Transverse colon (tissue), 4 donors: ENCODE measurements at places on chromosomes 1 and 21. TPM values are rescaled to one million over a fixed set of nuclear protein-coding genes. Genes with fewer than 3 reads are reported as not detected.
A peak's percentile ranks its signal among the peaks of the same experiment; 100 is the strongest.

The SLC2A5 gene
- total RNA-seq = 18.7 TPM

The ANGPTL1 gene
- 10.8 TPM for total RNA-seq

GRCh38 chr1:3101124-3101939 is 32.3 kb downstream of the PRDM16 start:
- DNase-seq = no peak

DNA sequence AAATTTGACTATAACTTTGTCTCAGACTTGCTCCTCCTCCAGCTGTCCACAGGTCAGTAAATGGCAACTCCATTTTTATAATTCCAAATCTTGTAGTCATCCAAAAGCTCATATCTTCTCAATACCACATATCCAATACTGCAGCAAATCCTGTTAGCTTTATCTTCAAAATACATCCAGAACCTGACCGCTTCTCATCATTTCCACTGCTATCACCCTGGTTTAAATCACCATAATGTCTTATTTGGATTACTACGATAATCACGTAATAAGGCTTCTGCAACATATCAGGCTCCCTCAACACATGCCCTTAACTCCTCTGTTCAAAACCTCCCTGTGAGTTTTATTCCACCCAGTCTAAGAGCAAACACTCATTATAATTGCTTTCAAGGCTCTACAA is 34.5 kb downstream of the ERO1B start:
- DNase-seq = no peak

GRCh38 chr1:57824535-57824934 is 400.7 kb upstream of the DAB1 start:
- no peak for DNase-seq

DNA sequence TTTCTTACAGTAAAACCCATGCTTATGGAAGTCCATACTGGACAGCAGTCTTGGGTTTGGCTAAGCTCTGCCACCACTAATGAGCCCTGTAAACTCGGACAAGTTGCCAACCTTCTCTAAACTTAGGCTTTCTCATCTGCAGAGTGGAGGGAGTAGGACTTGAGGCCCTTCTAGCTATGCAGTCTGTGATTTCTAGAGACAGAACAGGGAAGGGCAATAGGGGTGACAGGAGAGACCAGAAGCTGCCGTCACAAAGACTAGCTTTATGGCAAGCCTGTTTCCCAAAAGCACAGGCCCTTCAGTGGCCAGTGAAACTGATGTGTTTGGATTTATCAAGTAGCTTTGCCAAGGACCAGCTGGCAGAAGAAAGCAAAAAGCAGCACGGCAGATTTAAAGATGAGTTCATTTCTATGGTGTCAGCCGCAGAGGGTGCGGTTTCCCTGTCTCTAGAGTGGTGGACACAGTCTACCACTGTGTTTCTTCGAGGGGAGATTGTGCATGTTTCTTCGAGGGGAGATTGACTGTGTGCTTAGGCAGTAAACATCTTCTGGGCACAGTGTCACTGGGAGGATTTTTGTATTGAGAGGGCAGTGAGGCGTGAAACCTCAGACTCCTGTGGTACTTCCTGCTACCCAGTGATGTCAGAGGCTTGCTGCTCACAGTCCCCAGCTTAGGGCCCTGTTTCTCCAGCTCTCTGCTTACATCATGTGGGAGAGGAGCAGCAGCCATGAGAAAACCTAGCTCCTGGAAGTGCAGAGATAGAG is 119.0 kb downstream of the ROR1 start:
- DNase-seq = peak; percentile 26
